ENCODE measurements at places on chromosomes 2 and 18.

- DNase-seq = no peak
These were observed 10.6 kb downstream of the DAW1 start for GRCh38 chr2:227881866-227882517.

DNA sequence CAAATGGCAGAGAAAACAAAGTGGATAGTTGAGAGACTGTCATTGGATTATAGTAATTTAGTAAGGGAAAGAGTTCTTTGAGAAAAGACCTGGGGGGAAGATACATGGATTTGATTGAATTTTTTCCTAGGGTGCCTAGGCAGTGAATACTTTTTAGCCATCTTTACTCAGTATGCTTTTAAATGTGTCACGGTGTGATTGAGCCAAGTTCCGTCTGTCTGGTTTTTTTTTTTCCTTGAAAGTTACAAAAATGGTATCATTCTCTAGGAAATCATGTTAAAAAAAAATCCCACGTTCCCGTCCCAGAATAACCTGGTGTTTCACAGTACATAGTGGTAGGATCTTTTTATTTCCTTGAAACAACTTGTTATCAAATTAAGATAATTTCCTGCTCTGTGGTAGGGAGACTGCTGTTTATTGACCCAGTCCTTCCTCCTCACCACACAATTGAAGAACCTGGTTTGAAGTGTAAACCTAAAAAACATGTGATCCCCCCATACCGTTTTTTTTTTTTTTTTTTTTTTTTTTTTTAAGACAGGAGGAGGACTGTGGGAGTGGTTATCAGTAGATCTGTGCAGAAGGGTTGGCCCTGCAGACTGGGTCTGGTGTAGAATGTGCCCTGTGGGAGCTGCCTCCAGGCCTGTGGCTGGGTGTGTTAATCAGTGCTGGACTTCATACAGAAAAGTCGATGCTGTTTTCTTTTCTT is 55.1 kb downstream of the DGKD start:
- DNase-seq = no peak

DNA sequence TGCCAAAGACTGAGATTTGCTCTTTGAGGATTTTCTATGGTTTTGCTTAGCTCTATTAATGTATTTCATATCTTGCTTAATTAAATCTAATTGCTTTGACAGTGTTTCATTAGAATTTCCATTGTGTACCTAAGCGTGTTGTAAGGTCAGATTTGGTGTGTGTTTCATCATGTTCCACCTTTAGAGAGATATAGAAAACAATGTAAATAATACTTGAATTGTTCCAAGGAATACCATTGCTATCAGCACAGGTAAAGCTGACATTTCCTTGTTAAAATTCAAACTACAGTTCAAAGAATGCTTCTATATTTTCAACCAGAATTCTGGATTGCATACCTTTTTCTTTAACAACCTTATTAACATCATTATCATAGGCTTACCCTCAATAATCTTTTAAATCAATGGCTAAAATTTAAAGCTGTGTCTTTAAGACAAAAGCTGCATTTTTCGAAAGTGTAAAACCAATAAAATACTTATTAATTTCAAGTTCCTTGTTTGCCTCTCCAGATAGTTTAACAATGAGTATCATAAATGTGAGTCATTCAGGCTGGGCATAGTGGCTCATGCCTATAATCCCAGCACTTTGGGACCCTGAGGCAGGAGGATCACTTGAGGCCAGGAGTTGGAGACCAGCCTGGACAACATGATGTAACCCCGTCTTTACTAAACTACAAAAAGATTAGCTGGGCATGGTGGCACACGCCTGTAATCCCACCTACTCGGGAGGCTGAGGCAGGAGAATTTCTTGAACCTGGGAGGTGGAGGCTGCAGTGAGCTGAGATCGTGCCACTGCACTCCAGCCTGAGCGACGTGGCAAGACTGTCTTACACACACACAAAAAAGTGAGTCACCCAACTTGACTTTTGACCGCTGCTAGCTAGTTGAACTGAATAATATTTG is 188.0 kb upstream of the PKDCC start:
- DNase-seq = no peak

DNA sequence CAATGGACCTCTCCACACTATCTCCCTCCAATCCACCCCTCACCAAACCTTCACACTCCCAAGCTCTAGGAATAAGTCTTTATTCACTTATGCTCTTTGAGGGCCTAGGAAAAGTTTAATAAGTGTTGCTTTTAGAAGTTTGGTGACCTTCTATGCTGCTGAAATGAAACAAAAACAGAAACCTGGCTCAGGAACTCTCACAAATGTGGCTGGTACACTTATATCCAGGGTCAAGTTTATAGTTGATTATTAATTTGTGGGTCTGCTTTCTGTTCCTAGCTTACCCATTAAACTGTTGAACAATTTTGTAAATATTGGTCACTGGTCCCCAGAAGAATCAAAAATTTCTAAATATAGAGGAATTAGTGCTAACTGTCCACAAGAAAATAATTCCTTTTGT is 14.2 kb upstream of the ANKRD44 start:
- DNase-seq = no peak

GRCh38 chr18:6013171-6013810 is 118.0 kb upstream of the TMEM200C start:
- no peak for DNase-seq

- no peak for DNase-seq
These were observed 143.6 kb upstream of the EPHA4 start for GRCh38 chr2:221715523-221716247.

DNA sequence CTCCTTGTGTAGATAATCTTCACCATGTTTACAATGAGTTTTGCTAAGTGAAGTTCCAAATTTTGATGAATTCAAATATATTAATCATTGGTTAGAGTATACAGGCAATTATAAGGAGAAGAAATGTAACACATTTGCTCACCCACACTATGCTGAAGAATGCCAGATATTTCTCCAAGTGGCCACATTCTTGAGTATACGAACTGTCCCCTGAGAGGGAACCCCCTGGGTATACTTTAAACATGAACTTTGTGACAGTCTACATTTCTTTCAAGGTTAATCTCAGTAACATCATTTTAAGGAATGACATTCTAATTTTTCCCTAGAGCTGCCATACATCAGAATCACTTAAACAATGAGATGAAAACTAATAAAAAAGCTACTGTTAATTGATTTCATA is 39.8 kb upstream of the CDKL4 start:
- DNase-seq = no peak

GRCh38 chr2:204654669-204655068 is 109.4 kb downstream of the PARD3B start:
- no peak for DNase-seq

- no peak for DNase-seq
These were observed 940.3 kb upstream of the CRIM1 start for GRCh38 chr2:35415282-35415681.

GRCh38 chr2:121664713-121665112 is 15.5 kb upstream of the CLASP1 start:
- no peak for DNase-seq

DNA sequence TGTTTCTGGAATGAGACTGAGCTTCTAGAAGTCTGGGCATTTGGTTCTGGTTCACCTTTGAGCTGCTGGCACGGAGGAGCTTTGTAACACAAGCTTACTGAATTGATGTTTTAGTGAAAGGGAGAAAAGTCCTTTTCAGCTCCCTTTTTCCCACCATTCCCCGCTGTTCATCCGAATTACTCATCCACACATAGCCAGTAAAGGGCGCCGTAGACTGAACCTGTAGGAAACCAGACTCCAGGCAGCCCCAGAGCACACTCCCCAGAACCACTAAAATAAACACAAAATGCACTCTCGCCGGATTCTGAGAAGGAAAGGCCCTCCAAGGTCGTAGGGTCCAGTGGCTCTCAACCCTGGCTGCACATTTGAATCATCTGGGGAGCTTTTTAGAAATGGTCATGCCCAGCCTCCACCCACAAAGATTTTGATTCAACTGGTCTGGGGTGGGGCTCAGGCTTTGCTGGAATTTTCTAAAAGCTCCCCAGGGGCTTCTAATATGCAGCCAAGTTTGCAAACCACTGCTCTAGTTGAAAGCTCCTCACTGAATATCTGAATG is 29.6 kb downstream of the TCF7L1 start:
- no peak for DNase-seq

- DNase-seq = no peak
These were observed 245.2 kb upstream of the GULP1 start for GRCh38 chr2:188046437-188046836.

- no peak for DNase-seq
These were observed 91.9 kb upstream of the ANKRD30BL start for GRCh38 chr2:132253496-132254305.

- no peak for DNase-seq
These were observed 162.8 kb downstream of the GCA start for GRCh38 chr2:162506706-162507105.

DNA sequence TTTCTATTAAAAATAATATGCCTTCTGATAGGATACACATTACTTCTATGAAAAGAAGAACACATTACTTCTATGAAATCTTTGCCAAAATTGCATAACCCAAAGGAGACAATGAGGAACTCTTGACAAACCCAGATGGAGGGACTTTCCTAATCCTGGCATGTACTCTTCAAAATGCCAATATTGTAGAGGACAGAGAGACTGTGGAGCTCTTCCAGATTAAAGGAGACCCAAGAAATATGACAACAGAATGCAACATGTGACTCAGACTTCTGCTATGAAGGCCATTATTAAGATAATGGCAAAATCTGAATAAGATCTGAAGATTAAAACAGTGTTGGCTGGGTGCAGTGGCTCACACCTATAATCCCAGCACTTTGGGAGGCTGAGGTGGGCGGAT is 22.2 kb downstream of the SOWAHC start:
- no peak for DNase-seq

DNA sequence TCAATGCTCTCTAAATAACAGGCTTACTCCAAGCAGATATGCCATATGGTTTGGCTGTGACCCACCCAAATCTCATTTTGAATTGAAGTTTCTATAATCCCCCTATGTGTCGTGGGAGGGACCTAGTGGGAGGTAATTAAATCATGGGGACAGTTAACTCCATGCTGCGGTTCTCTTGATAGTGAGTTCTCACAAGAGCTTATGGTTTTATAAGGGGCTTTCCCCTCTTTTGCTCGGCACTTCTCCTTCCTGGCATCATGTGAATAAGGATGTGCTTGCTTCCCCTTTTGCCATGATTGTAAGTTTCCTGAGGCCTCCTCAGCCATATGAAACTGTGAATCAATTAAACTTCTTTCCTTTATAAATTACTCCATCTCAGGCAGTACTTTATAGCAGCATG is 302.7 kb upstream of the ZC3H15 start:
- DNase-seq = no peak

DNA sequence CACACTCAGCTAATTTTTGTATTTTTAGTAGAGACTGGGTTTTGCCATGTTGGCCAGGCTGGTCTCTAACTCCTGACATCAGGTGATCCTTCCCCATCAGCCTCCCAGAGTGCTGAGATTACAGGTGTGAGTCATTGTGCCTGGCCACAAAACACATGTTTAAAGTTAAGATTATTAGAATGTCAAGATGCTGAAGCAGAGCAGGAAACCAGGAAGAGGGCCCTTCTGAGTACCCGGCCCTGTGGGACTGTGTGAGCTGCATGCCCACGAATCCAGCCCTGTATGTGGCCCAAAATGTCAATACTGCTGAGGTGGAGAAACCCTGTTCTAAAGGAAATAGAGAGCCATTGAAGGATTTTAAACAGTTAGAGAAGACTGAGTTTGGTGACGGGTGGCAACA is 31.0 kb upstream of the REV1 start:
- no peak for DNase-seq

DNA sequence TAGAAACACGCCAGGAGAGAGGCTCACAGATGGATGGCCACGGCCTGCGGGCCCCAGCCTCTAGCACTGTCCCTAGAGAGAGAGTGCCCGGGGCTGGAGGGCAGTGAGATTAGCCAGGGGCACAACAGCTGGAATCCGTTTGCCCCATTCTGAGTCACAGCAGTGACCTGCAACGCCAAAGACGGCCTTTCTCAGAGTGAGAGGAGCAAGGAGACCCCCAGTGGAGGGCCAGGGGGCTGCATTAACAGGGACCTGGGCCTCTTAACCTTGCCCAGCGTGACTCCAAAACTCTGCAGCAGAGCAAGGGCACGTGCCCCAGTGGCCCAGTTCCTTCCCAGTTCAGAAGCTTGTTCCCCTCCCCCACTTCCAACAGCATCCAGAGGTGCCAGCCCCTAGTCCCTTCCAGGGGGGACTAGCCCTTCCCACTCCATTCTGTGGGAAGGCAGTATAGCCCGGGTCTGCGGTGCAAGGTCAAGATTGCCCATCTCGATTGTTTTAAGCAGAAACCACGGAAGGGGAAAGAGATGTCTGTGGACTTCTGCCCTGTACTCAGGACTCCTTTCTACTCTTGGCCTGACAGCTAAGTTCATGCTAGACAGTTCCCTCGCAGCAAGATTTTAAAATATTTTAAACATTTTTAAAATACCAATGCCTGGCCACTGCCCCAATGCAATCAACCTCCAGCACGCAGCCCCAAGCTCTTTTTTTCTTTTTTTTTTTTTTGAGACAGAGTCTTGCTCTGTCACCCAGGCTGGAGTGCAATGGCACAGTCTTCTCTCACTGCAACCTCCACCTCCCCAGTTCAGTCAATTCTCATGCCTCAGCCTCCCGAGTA is 50.9 kb upstream of the BIN1 start:
- no peak for DNase-seq

DNA sequence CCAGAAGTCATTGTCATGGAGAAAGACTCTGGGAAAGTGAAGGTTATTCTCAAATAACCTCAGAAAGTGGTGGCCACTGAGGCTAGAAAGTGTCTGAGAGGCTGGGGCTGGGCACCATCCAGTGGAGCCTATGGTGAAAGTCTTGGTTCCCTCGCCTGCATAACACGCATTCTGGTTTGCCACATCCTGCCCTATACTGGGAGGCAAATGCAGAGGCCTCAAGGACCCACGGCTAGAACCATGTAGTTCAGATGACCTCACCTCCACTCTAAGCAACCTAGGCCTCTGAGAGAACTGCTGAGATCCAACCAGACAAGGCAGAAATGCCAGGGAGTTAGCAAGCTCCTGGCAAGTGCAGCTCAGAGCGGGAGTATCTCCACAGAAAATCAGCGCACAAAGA is 5.1 kb downstream of the ITGB6 start:
- no peak for DNase-seq

GRCh38 chr18:3008541-3008940 is 4.4 kb downstream of the LPIN2 start:
- no peak for DNase-seq

GRCh38 chr18:32049393-32050171 is 31.0 kb downstream of the RNF125 start:
- DNase-seq = no peak

DNA sequence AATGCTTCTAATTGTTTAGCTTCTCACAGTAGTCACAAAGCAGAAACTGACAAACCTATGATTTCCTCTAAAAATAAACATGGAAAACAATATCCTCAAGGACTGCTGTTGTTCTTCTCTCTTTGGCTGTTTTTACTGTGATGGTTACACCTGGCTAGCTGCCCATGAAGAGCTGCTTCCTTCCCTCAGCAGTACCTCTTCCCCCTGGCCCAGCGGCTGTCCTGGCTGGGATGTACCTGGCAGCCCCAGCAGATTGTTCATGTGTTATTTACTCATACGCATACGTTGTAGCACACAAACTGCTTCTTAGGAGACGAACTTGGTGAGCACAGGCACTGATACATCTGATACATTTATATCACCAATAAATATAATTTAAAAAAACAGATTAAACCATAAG is 27.4 kb downstream of the NEMP2 start:
- DNase-seq = peak; percentile 69

GRCh38 chr2:190655113-190655512 is 6.2 kb downstream of the NAB1 start:
- no peak for DNase-seq

GRCh38 chr2:151020411-151020810 is 241.3 kb downstream of the RBM43 start:
- no peak for DNase-seq

GRCh38 chr2:55164534-55165480 is 67.3 kb downstream of the CLHC1 start:
- DNase-seq = no peak
